ENCODE measurements at places on chromosomes 5 and 9.

DNA sequence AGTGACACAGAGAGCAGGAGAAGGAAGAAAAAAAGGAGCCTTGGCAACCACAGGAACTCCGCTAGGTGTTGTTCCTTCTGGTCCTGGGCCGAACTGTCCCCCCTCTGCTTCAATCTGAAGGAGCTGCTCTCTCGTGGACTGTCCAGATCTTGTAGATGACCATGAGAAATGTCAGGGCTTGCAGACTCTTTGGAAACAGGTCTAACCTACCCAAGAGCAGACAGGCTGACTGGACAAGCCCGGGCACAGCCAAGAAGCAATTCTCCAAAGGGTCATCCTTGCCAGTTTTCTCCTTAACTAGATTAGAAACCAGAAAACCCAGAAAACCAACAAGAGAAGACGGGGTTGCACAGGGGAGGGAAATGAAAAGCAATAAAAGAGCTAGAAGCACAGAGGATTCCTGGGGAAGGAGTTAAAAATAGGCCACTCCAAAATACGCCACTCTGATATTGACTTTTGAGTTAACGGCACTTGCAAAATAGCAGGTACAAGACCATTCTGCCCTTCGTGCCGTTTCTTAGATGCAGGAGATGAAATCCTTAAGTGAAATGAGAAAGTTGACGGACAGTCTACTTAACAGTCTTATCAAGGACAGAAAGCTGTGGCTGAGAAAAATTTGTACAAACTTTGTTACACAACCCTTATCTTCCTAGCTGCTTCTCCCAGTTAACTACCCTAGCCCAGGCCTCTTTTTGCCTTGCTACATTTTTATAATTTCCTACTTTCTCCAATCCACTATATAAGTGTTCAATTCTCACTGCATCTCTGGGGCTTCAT lies 5.8 kb downstream of the GCNT4 start:
- DNase-seq, result no peak

- DNase-seq, result no peak
Measured at GRCh38 chr5:181215997-181216989, 6.8 kb upstream of the TRIM41 start.

DNA sequence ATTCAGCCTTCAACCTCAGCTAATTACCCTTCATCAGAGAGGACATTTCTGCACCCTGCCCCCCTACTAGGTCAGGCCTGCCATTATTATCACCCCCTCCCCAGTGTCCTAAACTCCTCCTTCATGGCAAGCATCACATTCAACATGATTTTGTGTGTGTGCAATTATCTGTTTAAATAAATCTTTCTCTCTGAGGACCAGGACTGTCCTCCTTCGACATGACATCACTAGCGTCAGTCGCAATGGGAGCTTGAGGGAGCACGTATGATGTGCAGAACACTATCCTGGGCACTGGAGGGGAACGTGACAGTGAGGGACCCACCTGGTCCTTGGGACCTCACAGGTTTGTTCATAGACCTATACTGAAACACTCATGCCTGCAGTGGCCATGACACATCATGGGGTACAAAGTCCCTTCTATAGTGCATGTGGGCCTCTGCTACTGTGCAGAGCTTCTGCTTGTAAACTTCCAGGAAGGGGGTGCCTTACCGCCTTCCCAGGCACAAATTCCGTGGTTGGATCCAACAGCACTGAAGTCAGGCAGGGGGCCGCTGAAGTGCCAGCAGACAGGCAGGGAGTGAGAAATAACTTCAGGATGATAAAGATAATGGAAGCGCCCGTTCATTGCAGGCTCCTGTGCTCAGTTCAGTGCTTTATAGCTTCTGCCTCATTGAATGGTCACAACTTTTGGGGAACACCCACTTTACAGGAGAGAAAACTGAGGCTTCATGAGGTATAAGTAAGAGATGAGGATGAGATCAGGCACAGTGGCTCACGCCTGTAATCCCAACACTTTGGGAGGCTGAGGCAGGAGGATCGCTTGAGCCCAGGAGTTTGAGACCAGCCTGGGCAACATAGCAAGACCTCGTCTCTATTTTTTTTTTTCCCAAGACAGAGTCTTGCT lies 36.0 kb upstream of the STXBP1 start:
- no peak for DNase-seq

- no peak for DNase-seq
Measured at GRCh38 chr9:131310833-131311554, 21.5 kb downstream of the PLPP7 start.

DNA sequence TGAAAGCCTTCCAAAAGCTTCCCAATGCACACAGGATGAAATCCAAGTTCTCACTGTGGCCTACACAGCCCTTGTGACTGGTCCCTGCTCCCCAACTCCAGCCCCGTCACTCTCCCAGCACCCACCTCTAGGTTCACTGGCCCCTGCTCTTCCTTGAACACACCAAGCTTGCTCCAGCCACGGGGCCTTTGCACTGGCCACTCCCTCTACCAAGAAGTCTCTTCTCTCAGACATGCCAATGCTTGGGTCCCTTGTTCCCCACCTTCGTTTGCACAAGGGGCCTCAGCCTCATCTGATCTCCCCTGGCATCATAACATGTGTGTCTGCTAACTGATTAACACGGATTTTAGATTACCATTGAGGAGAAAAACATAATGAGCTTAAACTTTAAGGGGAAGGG lies 56.0 kb downstream of the ROR2 start:
- DNase-seq, result no peak

GRCh38 chr9:137811283-137811870 lies 66.2 kb upstream of the CACNA1B start:
- DNase-seq, result no peak

DNA sequence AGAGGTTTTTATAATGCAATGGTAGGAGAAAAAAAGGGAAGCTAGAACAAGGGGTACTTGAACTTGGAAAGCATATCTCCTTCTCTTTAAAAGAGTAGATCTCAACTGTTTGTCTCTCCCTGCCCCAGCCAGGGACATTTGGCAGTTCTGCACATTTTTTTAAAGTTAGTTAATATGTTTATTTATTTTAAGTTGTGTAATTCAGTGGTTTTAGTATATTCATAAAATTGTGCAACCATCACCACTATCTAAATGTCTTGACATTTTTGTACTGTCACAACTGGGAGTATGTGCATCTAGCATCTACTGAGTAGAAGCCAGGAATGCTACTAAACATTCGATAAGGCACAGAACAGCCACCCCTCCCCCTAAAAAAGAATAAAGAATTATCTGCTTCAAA lies 103.5 kb upstream of the DPYSL3 start:
- peak; percentile 73 for DNase-seq

GRCh38 chr5:138364576-138364975 lies 12.1 kb downstream of the KDM3B start:
- DNase-seq, result no peak

- peak; percentile 51 for DNase-seq
Measured at GRCh38 chr5:102866237-102866600, 111.1 kb downstream of the PAM start.

- DNase-seq, result no peak
Measured at GRCh38 chr5:119613937-119614336, 15.4 kb upstream of the FAM170A start.

DNA sequence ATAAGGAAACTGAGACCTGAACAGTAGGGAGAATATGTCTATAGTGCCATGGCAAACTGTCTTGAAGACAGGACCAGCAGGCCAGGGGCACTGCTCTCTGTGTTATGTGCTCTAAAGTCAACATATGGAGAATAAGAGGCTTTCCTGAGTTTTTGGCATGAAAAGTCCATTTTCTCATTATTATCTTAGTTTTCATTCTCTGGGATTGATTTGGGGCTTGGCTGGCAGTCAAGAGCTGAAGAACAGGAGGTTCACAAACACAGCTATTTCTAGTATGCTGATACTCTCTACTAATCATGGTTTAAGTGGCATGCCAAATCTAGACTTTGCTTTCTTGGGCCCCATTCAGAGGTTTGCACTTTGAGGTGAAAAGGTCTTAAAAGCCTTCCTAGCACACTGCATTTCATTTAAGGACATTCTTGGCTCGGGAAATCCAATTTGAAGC lies 404.4 kb downstream of the ZNF608 start:
- DNase-seq, result peak; percentile 97

GRCh38 chr5:168020542-168021294 lies 270.7 kb upstream of the WWC1 start:
- peak; percentile 45 for DNase-seq

GRCh38 chr9:126521089-126521488 lies 92.6 kb upstream of the LMX1B start:
- DNase-seq, result no peak

DNA sequence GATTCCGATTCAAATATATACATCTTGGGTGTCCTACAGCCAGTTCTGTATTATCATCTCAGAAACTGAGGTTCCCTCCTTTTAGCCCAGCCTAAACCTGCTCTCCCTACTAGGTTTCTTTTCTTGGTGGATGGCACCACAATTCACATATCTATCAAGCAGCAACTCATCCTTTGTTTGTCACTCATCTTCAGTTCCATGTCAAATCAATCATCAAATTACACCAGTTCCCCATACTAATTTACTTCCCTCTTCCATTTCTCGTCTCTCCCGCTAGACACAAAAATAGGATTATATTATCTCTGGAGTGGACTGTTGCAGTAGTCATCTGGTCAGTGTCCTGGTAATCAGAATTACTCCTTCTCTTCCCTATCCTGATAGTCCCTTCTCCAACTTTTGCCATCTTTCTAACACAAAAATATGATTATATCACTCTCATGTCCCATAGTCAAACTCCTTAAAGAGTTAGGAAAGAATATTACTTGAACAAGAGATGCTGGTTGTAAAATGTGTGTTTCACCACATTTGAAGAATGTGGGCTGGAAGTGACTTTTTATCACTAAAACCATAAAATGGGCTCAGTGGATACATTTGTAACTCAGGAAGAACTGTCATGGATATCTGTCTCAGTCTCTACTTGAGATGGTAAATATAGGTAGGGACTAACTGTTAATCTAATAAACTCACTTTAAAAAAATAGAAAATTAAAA lies 69.1 kb upstream of the RICTOR start:
- DNase-seq, result no peak

DNA sequence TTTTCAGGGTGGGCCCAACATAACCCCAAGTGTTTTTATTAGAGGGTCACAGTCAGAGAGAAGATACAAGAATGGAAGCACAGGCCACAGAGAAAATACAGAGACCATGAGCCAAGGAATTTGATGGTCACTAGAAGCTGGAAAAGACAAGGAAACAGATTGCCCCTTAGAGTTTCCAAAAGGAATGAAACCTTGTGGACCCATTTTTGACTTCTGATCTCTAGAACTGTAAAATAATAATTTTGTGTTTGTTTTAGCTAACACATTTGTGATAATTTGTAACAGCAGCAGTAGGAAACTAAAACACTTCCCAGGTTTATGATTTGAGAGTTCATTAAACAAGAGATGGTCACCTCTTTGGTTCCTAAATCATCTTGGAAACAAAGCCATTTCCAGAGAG lies 21.8 kb downstream of the CDKN2A start:
- DNase-seq, result no peak

DNA sequence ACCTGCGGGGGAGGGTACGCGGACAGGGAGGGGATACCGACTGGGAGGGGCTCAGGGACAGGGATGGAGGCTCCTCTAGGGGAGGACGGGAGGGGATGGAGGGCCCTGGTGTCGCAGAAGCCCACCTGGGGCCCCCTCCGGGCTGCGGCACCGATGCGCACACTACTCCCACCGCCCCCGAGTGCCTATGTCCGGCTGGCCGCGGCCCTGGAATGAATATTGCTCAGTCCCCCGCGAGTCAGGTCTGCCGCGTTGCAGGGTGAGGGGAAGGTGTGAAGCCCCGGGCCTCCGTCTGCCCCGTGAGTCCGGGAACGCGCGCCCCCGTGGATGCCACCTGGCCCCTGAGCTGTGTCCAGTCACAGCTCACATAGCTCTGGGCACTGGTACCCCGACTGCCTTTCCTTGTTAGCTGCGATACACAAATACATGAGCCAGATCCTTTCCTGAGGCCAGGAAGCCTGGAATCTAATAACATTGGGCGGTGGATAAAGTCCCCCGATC lies 44.5 kb upstream of the PRSS3 start:
- DNase-seq, result no peak

GRCh38 chr9:130288393-130288792 lies 22.8 kb downstream of the HMCN2 start:
- DNase-seq, result no peak

GRCh38 chr5:38286002-38286401 lies 27.6 kb downstream of the EGFLAM start:
- DNase-seq, result no peak

Measured in fibroblast of lung (primary cell).